ENCODE measurements at places on chromosomes 5 and 9.

GRCh38 chr5:87354496-87354895 is 58.2 kb downstream of the CCNH start:
- no peak for DNase-seq

DNA sequence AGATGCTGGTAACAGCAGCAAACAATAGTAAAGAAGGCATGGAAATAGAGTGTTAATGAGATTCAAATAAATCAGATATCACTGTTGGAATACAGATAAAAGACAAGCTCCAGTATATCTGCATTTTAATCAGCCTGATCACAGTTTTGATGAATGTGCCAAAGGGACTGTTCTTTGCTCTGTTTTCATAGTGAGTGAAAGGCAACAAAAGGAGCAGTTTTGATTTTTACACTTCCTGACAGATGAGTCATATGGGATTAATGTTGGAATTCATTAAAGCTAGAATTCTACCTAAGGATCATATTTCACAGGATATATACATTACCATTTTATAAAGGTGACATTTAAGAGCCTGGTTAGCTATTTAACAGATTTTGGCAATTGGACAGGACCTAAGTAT is 743.3 kb upstream of the PTPRD start:
- DNase-seq: no peak

- DNase-seq: no peak
Observed at GRCh38 chr9:6414247-6414641, 1.2 kb downstream of the UHRF2 start.

- no peak for DNase-seq
Observed at GRCh38 chr9:90607701-90608516, 34.7 kb downstream of the DIRAS2 start.

- no peak for DNase-seq
Observed at GRCh38 chr5:36422952-36423351, 121.2 kb upstream of the RANBP3L start.

DNA sequence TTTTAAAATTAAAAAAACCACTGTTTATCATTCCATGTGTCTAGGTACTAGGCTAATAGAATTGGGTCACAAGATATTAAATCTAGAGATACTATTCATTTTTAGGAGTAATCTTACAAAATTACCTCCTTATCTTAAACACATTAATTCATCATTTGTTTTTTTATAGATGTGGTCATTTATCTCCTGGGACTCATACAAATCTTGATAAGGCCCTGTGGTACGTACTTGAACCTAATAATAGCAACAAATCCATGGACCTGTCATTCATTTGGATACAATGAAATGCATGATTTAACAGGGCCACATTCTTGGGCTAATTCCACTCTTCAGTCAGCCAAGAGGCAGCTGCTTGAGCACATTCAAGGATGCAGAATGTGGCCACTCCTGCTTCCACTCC is 66.4 kb upstream of the MARCHF11 start:
- no peak for DNase-seq

GRCh38 chr9:90616806-90617205 is 25.8 kb downstream of the DIRAS2 start:
- DNase-seq: no peak

DNA sequence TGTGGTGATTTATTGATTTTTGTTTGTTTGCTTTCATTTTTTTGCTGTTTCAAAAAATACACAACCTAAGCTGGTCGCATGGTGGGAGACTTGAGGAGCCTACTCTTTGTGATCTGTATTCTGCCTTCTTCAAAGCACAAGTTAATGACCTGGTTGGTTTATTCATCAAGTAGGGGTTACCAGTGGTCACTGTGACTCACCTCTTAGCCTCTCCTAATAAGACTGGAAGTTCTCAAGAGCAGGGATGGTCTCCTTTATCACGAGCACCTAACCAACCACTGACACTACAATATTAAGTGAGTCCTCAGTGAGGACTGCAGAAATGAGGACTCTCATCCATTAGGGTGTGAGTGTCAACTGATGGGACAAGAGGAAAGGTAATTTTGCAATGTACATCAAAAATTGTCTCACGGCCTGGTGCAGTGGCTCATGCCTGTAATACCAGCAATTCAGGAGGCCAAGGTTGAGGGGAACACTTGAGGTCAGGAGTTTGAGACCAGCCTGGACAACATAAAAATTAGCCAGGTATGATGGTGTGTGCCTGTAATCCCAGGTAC is 13.6 kb upstream of the MTMR12 start:
- DNase-seq: no peak

DNA sequence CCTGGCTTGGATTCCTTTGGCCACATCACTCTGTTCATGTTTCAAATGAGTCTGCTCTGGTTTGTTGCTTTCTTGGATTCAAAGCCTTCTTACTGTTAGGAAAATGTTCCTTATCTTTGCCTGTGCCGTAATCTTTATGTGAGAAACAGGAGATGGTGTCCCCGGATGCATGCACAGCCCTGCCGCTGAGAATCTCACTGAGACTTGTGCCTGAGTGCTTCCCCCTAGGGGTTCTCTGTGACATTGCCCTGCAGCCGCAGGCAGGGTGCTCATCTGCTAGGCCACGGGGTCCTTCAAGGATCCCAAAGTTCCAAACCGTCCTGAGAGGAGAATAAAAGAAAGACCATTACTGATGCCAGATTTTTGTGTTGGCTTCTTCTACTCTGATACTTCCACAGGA is 81.4 kb upstream of the ANKRD55 start:
- no peak for DNase-seq

DNA sequence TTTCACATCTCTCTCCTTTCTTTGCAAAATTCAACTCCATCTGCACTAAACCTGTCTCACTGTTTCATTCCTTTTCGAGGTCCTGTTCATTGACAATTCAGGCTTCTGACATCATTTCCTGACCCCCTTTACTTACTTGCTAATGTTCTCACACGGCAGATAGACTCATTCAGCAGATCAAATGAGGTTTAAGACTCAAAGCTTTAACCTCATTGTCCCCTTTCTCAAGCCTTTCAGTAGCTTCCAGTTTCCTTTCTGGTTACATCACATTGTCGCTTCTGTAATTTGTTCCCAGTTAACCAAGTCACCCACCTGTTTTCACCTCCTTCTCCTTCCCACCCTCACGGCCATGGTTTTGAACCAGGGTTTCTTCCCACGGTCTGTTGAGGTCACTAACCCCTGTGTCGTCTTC is 143.4 kb upstream of the OTULINL start:
- DNase-seq: no peak

DNA sequence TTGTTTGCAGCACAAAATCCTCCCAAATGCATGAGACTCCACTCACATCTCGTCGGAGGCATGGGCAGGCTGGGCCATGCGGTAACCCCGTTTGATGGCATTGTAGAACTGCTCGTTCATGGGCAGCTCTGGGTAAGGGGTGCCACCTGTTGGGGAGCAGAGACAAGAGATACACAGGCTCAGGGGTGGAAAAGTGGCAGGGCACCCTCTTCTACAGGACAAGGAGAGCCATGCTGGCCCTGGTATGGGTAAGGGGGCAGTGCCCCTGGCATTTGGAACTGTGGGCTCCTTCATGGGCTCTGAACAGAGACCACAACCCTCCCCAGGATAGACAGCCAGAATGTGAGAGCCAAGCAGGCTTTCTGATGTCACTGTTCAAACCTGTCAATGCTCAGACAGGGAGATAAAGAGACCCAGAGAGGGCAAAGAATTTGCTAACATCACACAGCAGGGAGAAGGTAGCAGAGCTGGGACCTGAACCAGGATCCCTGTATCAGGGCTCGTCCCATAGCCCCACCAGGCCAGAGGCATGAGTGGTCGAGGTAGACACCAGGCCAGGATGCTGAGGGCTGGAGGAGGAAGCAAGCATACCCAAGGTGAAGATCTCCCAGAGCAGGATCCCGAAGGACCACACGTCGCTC is 33.2 kb upstream of the CSF1R start:
- no peak for DNase-seq

DNA sequence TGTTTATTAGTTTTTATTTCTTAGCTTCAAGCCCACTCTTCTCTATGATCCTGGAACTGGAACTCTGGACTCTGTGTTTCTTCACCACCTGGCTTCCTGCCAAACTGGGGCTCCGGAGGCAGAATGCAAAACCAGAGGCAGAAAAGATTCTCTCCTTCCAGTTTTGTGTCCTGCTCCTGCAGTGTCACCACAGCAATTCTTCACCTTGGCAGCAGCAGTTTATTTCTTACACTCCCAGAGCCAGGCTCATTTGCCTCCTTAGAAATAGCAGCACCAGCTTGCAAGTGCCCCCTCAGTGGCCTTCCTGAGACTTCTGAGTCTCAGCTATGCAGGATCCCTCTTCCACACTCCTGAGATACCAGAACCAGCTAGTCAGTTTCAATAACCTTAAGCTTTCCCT is 26.7 kb upstream of the CAMK4 start:
- DNase-seq: no peak

DNA sequence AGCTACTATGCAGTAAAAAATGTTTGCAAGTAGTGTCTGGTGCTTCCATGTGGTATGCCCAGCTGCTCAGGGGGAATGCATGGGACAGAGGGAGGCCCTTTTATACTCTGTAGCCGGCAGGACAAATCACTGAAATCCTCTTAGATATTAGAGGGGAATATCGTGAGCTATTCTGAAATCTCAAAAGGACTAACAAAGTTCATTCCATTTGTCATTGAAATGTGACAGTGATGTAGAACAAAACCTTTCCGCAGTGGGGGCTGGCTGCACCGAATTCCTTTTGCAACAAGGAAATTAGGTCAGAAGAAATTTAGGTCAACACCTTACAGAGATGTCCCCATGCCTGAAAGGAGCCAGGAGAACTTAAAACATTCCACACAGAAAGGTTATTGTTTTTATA is 72.4 kb upstream of the MEF2C start:
- DNase-seq: no peak

GRCh38 chr5:87266914-87267573 is 639 bp upstream of the RASA1 start:
- DNase-seq: no peak
